Activated CD4-positive, alpha-beta T cell treated with anti-CD3 and anti-CD28 coated beads, Interleukin-2, amount 50 U/mL, for 4 hours (primary cell): ENCODE measurements at places on chromosomes 6 and 20.
A peak's percentile ranks its signal among the peaks of the same experiment; 100 is the strongest.

- peak; percentile 75 for DNase-seq
Observed at GRCh38 chr20:23349338-23350195, 1.0 kb upstream of the NXT1 start.

DNA sequence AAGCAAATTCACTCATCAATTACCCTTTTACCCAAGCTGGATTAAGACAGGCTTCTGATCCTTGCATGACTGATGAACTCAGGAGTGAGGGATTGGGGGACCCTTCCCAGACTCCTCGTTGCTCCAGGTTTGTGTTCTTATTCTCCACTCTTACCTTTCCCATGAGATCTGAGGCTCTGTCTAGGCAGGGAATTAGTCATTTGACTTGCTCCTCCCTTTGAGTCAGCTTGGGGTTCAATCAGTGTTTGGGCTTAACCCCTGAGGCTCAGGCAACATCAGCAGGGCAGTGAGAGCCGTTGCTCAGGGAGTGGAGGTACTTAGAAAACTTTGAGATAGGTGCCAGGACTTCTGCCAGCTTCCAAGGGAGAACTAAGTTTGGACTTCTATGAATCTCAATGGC, 20.7 kb upstream of the TOX2 start:
- no peak for DNase-seq

- DNase-seq: no peak
Observed at GRCh38 chr6:107563694-107564588, 74.0 kb downstream of the SOBP start.

- no peak for DNase-seq
Observed at GRCh38 chr6:144782634-144783033, 497.5 kb downstream of the UTRN start.

- no peak for DNase-seq
Observed at GRCh38 chr6:96811136-96811535, 26.1 kb downstream of the GPR63 start.

GRCh38 chr6:31094389-31094881, 17.9 kb downstream of the C6orf15 start:
- no peak for DNase-seq

GRCh38 chr6:34205466-34205865, 31.2 kb upstream of the HMGA1 start:
- DNase-seq: no peak

- no peak for DNase-seq
Observed at GRCh38 chr6:52552278-52552643, 24.6 kb downstream of the TRAM2 start.

DNA sequence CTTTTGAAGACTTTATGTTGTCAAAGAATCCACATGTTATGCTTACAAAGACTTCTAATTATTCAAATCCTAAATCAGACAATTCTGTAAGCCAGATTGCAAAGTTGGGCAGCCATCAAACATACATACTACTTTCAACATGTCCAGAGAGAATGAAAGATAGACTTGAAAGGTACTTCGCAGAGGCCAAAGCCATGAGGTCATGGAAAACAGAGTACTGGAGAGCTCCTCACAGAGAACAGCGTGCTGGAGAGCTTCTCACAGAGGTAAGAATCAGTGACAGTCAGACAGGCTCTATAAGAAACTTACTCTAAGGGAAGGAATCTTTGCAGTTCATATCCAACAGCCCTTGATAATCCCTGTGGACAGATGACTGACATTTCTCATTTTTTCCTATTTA, 400.2 kb downstream of the GJA1 start:
- DNase-seq: no peak

DNA sequence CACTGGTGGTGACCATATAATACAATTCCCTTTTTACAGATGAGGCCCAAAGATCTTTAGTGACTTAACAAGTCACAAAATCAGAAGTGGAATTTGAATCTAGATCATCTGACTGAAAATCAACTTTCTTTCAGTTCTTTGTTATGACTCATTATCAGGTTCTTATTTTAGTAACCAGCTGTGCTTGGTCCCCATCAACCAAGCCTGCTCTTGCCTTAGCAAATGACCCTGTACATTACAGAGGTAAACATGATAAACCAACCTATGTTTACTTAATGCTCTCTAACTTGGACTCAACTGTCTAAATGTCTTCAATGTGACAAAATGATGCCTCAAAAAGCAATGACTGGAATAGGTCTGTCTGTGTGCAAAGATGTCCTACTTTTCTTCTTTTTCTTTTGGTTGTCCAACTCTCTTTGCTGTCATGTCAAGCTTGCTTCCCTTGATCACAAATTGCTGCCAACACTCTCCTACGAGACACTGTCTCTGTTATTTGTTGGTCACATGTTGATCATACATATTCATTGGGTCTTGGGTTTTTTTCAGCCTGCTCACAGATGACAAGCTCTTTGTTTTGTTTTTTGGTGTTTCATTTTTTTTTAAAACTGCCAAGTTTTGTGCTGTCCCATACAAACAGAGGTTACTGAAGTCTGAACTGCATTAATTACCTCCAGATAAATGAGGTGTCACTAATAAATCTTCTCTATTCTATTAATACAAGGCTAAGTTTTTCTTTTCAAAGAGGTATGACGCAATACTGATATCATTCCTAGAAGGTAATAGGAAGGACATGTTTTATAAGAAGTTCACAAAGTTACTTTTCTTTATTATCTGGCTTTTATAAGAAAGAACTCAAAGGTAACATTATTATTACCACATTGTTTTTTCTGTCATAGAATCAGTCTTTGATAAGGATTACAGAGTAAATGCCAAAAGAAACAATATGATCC, 62.2 kb upstream of the PLN start:
- DNase-seq: no peak

GRCh38 chr6:167089243-167090142, 33.4 kb upstream of the CCR6 start:
- DNase-seq: no peak

- peak; percentile 56 for DNase-seq
Observed at GRCh38 chr20:58481481-58482021, 33.6 kb downstream of the APCDD1L start.

- DNase-seq: no peak
Observed at GRCh38 chr6:56279331-56280080, 32.1 kb upstream of the COL21A1 start.

DNA sequence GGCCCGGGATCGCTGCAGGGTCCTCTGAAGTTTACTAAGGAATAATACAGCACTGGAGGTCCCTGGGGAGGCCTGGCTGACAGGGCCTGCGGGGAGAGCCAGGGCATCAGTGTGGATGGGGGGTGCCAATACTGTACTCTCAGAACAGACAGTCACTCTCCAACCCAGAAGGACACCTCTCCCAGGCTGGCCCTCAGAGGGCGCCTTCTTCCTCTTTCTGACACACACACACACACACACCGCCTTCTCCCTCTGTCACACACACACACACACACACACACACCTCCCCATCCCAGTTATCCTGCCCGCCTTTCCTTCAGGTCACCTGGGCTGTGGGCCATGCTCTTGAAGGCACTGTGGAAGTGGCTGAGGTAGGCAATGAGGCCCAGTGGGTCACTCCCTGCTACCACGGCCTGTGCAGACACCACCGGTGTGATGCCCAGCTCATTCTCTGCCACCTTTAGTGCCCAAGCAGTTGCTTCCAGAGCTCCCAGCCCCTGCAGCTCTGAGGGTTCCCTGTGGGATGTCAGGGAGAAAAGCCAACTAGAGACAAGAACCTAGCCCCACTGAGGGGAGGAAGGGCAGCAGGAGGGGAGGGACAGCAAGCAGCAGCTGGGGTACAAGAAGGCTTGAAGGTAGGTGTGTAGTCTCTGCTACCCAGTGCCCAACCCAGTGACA, 7.5 kb downstream of the SMPD2 start:
- DNase-seq: no peak

DNA sequence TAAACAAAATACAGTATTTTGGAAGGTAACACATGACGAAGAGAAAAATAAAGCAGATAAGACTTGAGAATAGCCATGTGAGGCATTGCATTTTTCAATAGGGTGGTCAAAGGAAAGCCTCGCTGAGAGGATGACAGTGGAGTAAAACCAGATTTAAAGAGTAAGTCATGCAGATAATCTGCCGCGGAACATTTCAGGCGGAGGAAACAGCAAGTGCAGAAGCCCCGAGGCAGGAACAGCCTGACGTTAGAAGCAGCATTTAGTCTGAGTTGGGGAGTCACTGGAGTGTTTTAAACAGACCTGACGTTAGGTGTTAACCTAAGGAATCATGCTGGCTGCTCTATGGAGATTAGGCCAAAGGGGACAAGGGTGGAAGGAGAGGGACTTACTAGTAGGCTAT, 65.0 kb upstream of the VSTM2L start:
- no peak for DNase-seq

GRCh38 chr6:37021356-37022129, 16.1 kb downstream of the FGD2 start:
- DNase-seq: peak; percentile 69

- no peak for DNase-seq
Observed at GRCh38 chr6:30676660-30677285, 4.0 kb upstream of the DHX16 start.

DNA sequence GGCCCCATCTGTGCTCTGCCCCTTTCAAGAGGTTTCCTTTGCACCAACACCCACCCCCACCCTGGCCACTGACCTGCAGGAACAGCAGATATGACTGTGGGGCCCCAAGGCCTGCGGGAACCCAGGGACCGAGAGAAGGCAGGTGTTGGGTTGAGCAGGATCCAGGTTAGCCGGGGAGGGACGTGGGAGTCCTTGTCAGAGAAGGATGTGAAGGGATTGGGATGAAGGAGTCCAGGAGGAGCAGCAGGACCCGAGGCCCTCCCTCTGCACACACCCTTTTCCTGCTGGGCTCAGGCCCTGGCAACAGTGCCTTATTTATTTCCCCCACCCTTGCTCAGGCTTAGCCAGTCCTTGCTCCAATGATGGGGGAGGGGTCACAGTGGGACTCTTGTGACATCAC, 193.0 kb upstream of the PROKR2 start:
- no peak for DNase-seq

GRCh38 chr6:135360222-135360621, 137.3 kb downstream of the AHI1 start:
- DNase-seq: no peak

DNA sequence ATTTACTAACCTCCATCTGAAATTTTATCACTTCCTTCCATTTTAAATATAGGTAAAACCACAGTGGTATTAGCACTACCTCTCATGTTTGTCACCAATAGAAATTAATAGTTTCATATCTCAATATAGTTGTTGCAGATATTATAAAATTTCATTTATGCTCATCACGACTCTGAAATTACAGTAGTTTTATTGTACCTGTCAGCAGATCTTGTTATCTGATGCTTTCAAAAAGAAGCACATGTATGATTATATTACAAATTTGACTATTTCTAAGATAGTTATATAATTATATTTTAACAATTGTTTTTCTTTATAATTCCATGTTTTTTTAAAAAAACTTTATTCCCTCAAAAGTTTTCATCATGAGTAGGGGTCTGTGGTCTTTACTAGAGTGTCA, 4.8 kb downstream of the TAAR5 start:
- DNase-seq: no peak

GRCh38 chr20:51469578-51470498, 72.7 kb downstream of the NFATC2 start:
- DNase-seq: no peak

DNA sequence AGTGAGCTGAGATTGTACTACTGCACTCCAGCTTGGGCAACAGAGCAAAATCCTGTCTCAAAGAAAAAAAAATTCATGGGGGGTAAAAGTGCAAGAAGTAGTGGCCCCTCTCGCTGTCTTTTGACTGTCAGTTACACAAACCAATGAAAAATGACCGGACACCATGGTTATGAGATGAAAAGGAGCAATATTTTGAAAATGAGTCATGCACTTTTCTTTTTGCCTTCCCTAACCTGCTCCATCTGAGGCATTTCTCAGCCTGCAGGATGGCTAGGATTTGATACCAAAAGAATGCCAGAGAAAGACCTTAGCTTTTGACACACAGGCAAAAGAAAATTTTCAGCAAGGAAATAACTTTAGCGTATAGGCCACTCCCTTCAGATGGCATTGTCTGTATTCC, 181.7 kb upstream of the ARID1B start:
- no peak for DNase-seq

DNA sequence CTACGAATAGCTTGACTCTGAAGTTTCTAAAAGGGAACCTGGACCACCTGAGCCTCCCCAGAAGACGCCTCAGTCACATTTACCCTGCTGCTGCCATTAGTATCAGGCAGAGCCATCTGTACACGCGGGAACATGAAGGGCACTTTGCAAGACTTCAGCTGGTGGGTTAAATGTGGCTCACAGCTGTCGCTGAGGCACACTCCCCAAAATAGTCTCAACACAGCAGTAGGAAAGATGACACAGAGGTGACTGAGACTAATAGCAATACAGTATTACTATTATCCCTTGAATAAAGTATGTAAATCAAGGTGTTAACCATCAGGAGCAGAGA, 29.0 kb downstream of the PSMB1 start:
- no peak for DNase-seq

- no peak for DNase-seq
Observed at GRCh38 chr6:147621263-147621662, 112.8 kb downstream of the SAMD5 start.

GRCh38 chr20:3890398-3890751, 1.2 kb downstream of the PANK2 start:
- DNase-seq: no peak

DNA sequence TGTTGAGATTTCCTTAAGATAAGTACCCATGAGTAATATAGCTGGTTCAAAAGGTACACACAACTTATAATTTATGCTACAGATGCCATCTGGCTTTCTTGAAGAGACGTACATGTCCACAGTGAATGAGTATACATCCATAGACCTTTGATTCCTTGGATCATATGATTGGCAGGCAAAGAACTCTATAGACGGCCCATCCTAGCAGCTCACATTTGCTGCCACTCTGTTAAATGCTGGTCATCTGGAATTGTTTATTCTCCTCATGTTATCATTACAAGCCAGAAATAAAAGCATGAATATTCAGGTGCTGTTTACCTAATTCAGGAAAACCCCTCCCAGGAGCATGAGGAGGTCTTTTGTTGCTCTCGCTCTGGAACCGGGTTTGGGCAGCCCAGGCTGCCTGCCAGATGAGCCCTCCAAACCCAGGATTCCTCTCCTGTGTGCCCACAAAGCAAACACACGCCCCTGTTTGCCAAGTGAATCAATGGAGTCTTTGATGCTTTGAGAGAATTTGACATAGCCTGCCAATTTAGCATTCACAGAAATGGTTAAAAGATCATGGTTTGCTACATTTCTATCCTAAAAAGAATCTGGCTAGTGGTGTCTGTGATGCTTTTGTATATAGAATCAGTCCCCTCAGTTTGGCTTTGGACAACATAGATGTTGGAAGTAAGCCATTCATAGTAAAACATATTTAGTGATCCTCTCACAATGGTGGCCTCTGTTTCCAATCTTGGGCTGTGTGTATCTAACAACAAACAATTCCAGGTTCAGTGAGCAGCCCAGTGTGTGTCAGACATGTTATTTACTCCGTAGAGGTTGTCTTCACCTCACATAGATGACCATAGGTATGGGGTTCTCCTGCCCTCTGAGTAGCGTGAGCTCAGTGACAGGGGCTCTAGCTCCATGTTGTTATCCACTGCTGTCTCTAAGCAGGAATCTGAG, 17.5 kb upstream of the PLCG1 start:
- DNase-seq: no peak

- DNase-seq: no peak
Observed at GRCh38 chr20:37119356-37120036, 23.7 kb upstream of the RBL1 start.

- DNase-seq: no peak
Observed at GRCh38 chr6:139580592-139581484, 206.4 kb upstream of the CITED2 start.
